Activated T-helper 1 cell treated with Interleukin-2 at 50 U/mL for 16 hours (primary cell): ENCODE measurements at places on chromosomes 6 and 20.

DNA sequence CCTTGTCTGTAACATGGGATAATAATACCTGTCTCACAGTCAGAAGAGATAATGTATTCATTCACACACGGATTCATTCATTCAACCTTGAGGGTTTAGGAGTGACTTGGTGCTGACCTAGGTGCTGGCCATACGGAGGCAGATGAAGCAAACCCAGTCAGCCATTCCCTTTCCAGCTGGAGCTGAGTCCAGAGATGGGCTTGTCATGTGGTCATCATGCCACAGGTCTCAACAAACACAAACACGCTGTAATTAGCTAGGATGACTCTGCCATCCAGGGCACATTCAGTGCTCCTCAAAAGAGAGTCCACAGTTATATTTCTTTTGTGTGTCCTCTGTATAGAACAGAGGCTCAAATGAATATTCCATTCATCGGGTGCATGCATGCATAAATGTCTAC is 19.5 kb upstream of the PRELID3B start:
- no peak for DNase-seq

DNA sequence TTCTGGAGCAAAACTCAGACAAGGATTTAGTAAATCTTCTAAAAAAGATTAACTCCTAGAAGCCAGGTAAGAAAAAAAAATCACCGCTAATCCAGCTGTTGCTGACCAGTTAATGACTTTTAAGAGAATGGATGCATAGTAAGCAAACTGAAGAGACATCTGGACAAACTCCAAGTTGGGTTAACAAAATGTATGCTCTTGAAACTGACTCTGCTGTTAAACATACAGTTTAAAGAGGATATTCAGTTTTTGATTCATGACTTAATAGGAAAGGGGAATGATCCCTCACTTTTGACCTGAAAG is 70.4 kb downstream of the PLAGL1 start:
- DNase-seq: no peak

- DNase-seq: no peak
Measured at GRCh38 chr20:60794674-60795073, 457.4 kb upstream of the CDH4 start.

DNA sequence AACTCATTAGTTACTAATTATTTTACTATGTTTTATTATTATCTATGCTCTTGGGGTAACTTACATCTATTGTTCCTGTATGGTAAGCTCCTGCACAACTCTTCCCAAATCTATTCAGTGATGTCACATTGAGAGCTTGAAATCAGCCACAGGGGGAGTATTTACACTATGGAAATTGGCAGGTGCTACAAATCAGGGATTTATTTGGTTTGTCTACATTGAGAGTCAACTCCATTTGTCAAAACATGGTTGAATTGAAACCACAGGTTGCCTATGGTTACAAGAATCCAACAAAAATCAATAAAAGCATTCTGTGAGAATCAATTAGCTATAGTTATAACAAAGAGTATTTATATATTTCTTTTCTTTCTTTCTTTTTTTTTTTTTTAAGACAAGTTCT is 3.9 kb upstream of the FITM2 start:
- no peak for DNase-seq

DNA sequence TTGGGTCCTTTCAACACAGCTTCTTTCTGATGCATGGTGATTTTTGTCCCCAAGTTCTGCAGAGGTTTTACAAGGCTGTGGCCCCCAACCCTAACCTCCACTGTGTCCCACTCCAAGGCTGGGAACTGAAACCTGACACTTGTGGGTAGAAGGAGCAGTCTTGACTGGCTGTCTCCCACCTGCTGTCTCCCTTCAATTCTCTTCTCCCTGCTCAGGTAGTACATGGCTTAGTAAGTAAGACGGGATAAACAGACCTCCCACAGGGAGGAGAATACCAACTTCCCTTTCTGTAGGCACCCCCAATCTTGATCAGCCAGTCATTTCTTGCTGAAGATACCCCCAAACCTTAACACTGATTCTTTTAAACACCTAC is 25.0 kb downstream of the TGM6 start:
- no peak for DNase-seq

- DNase-seq: no peak
Measured at GRCh38 chr6:112180095-112180820, 74.1 kb downstream of the LAMA4 start.

DNA sequence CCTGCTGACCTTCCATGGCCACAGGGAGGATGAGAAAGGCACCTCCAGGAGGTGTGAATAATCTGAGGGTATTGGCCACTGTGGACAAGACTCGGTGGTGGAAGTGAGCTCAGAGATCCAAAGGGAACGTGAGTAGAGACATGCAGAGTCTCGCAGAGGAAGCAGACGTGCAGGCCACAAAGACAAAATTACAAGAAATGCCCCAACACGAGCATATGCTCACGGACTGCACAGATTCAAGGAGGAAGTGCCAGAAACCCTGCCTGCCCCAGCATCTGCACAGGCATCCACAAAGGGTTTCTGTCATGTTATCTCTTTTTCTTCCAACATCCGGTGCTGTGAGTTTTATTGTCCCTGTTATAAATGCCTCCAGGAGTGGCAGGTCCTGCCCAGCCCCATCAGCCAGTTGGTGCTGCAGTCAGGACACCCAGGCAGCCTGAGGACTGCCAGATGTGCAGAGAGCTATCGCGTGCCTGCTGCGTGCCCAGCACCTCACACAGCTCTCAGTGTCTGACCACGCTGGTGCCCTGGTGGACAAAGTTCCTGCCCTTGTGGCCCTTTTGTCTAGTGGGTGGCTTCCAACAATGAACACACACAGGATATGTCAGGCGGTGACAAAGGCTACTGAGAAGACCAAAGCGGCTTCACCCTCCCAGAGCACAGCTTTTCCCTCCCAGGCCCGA is 34.0 kb upstream of the FANCE start:
- no peak for DNase-seq

- DNase-seq: no peak
Measured at GRCh38 chr6:92415656-92416055, 1003.7 kb downstream of the EPHA7 start.

GRCh38 chr6:21496706-21497105 is 96.8 kb upstream of the SOX4 start:
- no peak for DNase-seq

GRCh38 chr6:132719736-132720448 is 6.0 kb upstream of the VNN1 start:
- no peak for DNase-seq

GRCh38 chr20:23013429-23013828 is 21.7 kb upstream of the SSTR4 start:
- no peak for DNase-seq

DNA sequence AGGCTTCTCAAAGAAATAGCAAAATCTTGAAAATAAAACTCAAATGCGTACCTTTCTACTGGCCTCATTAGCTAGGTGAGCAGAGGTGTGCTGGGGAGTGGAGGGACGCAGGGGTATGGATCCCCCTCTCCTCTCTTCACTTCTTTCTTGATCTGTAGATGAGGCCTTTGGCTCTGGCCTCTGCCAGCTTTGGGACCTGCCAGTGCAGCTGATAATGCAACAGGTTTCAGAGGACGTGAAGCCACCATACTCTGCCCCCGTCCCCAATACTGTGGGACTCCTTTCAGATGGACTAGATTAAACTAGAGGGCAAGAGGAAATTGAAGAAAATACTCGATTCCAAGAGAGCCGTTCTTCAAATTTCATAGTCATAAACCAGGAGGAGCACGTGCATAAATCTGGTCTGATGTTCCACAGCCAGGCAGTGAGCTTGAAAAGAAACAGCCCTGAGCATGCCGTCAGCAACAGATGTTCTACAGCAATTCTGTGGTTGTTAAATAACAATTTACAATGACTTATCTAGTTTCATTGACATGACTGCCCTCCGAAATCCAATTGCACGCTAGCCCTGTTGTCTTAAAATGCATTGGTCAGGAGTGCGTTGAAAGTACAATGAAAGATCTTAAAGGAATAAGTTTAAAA is 245.3 kb upstream of the FOXQ1 start:
- DNase-seq: no peak

DNA sequence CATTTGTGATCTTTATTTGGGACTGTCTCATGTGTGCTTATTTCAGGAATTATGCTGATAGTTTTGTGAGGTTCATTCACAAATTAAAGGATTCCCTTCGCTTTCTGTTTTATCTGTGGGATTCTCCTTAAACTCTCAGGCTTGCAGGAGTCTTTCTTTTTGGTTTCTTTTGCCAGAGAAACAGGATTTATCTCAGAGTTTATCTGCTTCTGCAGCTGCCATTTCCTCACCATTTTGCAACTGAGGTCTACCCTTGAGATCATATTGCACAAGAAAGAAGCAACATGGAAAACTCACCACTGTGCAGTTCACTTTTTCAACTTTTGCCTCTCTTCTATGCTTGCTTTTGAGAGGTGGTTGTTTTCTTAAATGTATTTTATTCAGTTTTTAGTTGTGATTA is 201.0 kb downstream of the PRL start:
- DNase-seq: no peak

DNA sequence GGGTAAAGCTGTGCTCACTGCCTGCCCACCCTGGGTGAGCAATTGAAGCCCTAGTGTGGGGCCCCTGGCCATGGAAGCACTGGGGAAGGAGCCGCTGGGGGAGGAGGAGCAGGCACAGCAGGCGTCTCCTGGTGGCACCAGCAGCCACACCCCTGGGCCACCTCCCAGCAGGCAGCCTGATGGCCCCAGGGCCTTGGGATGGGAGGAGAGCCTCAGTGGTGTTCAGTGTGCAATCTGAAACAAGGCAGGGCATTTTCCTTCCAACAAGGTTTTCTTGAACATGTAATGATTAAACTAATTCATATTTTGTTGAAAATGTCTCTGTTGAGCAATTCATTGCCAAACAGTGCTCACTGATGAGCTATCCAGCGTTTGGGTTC is 151.0 kb downstream of the ZDHHC14 start:
- DNase-seq: no peak

DNA sequence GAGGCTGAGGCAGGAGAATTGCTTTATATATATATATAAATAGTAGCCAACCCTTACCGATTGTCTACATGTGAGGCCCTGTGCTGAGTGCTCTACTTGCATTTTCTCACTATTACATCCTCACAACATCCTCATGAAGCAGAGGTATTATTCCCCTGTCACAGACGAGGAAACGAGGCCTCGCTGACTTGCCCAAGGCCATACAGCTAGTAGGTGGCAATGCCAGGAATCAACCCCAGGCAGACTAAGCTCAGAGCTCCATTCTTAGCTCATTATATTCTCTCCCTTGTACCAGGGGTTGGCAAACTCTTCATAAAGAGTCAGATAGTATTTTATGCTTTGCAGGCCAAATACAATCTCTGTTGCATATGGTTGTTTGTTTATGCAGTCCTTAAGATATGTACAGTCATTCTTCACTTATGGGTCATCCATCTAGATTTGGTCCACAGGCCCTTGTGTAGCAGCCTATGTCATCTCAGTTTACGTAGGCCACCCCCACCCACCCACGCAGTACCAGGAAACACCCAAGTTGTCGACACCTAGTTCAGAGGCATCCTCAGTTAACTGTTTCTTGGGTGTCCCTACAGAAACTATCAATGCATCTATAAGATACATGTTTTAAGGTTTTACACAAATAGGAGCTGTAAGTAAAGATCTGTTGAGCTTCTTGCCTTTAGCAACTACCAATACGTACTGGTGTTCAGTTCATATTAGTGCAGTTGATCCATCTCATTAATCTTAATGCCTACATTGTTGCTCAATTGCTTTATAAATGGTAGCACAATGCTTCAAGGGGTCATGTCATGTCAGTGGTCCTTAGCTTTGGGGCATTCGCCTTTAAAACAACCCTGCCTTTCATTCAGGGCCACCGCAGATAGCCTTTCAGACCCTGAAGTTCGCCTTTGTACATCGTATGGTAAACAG is 3.0 kb downstream of the CASS4 start:
- DNase-seq: no peak

- DNase-seq: no peak
Measured at GRCh38 chr20:10076126-10077080, 41.6 kb downstream of the ANKEF1 start.

DNA sequence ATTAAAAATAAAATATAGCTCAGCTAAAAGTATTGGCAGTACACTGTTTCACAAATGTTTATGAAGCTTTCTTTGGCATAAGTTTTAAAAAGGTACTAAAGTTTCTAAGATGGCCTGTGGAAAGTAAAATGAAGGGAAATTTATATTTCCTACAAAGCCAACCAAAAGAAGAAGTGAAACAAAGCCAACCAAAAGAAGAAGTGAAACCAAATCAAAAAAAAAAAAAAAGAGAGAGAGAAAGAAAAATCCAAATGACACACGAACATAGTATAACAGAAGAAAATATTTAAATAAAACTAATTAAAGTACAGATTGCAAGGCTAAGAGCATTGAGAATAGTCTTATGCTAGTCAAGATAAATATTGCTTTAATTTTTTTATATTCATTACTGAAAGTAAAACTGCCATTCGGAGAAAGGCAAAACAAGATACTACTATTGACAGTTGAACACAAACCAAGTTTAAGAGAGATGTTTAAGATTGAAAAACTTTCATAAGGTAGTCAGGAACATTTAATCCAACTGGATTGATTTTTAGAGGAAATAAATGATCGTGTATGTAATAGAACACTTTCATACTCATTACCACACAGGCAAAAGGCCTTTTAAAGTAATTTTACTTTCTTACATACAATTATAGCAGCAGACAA is 12.8 kb upstream of the KHDRBS2 start:
- no peak for DNase-seq

GRCh38 chr6:170092826-170093225 is 198.1 kb downstream of the DLL1 start:
- no peak for DNase-seq

- DNase-seq: no peak
Measured at GRCh38 chr6:57013521-57013926, 33.0 kb upstream of the KIAA1586 start.

DNA sequence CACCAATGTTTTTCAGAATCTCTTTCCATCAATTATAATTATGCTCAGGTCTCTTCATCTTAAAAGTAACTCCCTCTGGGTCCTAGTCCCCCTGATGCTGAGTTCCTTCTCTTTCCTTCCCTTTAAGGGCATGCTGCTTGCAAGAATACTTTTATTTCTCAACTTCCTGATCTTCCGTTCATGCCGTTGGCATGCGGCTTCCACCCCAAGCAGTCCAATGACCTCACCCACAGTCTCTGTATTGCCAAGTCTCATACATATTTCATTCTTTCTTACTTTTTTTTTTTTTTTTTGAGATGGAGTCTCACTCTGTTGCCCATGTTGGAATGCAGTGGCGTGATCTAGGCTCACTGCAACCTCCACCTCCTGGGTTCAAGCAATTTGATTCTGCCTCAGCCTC is 83.5 kb downstream of the NDUFAF5 start:
- DNase-seq: no peak

DNA sequence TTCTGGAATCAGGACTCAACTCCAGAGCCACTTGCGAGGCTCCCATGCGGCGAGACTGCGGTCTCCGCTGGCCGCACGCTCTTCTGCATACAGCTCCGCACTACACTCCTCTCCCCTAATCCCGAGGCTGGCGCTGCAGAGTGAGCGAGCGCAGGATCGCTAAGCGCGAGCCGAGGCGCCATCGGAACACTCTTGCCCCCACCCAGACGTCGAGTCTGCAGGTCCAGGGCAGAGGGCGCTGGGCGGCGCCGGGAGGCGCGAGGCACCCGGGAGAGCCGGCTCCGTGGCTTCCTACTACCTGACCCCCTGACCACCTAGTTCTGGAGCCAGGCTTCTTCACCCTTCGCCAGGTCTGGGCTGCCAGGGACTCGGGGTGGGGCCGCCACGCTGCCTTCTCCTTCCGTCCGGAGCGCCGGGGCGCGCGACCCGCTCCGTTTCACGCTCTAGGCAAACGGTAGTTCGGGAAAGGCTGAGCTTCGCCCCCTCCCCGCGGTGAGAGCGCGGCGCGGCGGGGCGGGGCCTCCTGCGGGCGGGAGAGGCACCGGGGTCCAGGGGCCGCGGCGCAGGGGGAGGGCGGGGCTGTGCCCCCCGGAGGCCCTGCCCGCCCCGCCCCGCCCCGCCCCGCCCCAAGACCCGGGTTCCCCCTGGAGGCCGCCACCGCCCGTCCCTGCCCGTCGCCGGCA is 5.4 kb upstream of the TUBB2A start:
- peak; percentile 44 for DNase-seq
